ENCODE measurements at places on chromosomes 3 and 15. TPM values are rescaled to one million over a fixed set of nuclear protein-coding genes. Genes with fewer than 3 reads are reported as not detected.

NAALADL2 gene
- 0.14 TPM for total RNA-seq

SLC12A1 gene
- 0.26 TPM for total RNA-seq

TMEM207 gene
- total RNA-seq, result not detected

ATP10A gene
- 1.4 TPM for total RNA-seq

HYKK gene
- total RNA-seq, result 2.9 TPM

SLC24A5 gene
- 0.11 TPM for total RNA-seq

SCG5 gene
- total RNA-seq, result 6.0 TPM

SLC35G2 gene
- 6.7 TPM for total RNA-seq

CCR9 gene
- total RNA-seq, result not detected

GREM1 gene
- 2.0 TPM for total RNA-seq

CHST13 gene
- 2.5 TPM for total RNA-seq

SHF gene
- 40.0 TPM for total RNA-seq

MEX3B gene
- 14.3 TPM for total RNA-seq

IDH2 gene
- total RNA-seq, result 67.6 TPM

SLC51B gene
- not detected for total RNA-seq

LRTM1 gene
- not detected for total RNA-seq

ZBTB20 gene
- total RNA-seq, result 0.96 TPM

MCF2L2 gene
- 6.4 TPM for total RNA-seq

ZDHHC23 gene
- total RNA-seq, result 6.4 TPM

AHSG gene
- not detected for total RNA-seq

PIGZ gene
- total RNA-seq, result 1.2 TPM

RASGRP1 gene
- 2.9 TPM for total RNA-seq

P2RY14 gene
- not detected for total RNA-seq

PLOD2 gene
- total RNA-seq, result 30.2 TPM

GOLGA6L10 gene
- total RNA-seq, result 0.85 TPM

DPPA2 gene
- 10.3 TPM for total RNA-seq

PROS1 gene
- total RNA-seq, result 6.5 TPM

Measured in H7 (cell line).